ENCODE measurements at places on chromosomes 7 and 10. TPM values are rescaled to one million over a fixed set of nuclear protein-coding genes. Genes with fewer than 3 reads are reported as not detected.

DNA sequence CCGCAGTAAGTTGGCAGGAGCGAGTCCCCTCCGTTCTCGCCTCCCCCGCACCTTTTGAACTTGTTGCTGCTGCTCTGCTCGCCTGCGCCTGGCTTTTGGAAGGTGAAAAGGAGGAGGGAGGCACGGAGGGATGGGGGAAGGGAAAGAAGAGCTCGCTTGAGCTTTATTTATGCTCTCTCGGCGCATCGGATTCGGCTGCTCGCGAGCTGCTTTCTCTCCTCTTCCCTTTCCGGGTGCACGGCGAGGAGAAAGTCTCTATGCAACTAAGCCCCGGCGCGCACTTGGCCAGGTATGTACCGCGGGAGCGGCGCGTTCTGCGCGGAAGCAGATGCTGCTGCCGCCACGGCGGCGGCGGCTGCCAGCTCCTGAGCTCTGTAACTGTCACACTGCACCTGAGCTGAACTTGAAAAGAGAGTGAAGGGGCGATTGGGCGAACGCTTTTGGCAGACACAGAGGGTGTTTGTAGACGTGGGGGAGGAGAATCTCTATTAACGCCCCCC is 551 bp downstream of the KCND2 start:
- H3K27me3 ChIP-seq = no peaks in the 10 kb centered on the region
- no peaks in the 10 kb centered on the region for H3K36me3 ChIP-seq
- no peak overlapping the region for H3K27ac ChIP-seq
- H3K4me3 ChIP-seq = no peak overlapping the region
- DNase-seq = no peak
- no peaks in the 10 kb centered on the region for H3K4me1 ChIP-seq

Gene ACBD7
- not detected for total RNA-seq

Gene MRPS33
- 35.5 TPM for total RNA-seq

DNA sequence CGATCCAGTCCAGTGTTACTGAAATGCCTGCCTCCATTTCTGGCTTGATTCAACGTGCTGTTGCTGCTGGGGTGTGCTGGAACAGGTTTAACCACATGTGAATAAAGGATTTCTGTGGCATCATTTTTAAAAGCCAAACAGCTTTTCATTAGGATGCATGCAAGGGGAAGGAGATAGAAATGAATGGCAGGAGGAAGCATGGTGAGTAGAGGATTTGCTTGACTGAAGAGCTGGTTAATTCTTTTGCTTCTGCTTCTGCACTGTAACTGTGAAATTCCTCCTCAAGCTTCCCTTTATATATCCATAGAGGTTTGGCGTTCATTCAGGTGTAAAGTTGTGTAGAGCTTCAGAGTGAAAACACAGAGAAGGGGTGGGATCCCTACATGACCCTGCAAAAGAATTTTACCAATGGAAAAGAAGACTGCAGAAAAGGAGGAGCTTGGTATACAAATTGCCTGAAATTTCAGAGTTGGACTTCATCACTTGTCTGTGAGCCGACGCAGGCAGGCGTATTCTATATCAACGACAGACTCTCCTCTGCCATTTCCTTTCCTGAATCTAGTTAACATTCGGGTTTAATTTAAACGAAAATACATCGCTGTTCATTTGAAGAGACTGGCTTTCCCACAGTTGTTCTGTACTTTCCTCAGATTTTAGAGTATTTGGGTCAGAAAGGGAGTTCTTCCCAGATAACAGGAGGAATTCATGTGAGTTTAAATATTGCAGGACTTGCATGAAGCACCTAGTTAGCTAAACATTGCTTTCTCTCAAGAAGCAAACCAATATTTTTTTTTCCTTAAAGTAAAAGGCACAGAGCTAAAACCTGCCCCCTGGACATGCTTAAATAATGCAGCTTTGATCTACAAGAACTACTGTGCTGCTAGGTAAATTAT is at the start of gene SOSTDC1:
TSS of gene SOSTDC1 (minus strand) at position 270 of the 893 bp plus-strand sequence. CDS start at position 200, 70 bp downstream.
- no peaks in the 10 kb centered on the region for H3K27me3 ChIP-seq
- no peak within 1 kb of the TSS for H3K27ac ChIP-seq
- H3K4me1 ChIP-seq = no peaks in the 10 kb centered on the region

GRCh38 chr7:77497079-77497478 is 40.0 kb upstream of the PTPN12 start:
- no peak overlapping the region for H3K4me3 ChIP-seq
- no peak overlapping the region for H3K27ac ChIP-seq
- no peaks in the 10 kb centered on the region for H3K4me1 ChIP-seq
- no peaks in the 10 kb centered on the region for H3K36me3 ChIP-seq
- DNase-seq = no peak

DNA sequence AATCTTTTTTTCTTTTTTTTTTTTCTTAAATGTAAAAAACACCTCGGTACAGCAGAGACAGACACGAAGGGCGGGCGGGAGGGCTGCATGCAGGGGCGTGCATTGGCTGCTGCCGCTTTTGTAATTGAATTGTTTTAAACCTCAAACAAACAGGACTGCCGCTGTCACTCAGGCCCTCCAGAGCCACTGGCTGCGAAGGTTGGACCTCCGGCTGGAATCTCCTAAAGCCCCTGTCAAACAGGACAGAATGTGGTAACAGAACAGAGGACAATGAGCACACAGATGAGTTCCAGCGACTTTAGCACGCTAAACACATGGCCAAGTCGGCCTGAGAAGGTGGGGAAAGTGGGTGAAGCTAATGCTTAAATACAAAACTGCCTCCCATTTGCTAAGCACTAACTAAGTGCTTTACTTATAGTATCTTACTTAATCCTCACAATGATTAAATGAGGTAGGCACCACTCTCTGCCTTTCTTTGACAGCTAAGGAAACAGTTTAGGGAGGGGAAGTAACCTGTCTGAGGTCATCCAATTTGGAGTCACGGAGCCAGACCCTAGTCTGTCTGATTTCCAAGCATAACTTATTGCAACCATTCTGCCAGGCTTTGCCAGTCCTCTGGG is 3.0 kb upstream of the NDST2 start:
- H3K4me1 ChIP-seq = peaks cover 13% of the 10 kb centered on the region
- H3K36me3 ChIP-seq = no peaks in the 10 kb centered on the region
- H3K27ac ChIP-seq = no peak overlapping the region
- no peak for DNase-seq

Gene HACD1
- 5.8 TPM for total RNA-seq

All from Peyer's patch (tissue), 4 donors.